ENCODE measurements at places on chromosomes 13 and 19.

DNA sequence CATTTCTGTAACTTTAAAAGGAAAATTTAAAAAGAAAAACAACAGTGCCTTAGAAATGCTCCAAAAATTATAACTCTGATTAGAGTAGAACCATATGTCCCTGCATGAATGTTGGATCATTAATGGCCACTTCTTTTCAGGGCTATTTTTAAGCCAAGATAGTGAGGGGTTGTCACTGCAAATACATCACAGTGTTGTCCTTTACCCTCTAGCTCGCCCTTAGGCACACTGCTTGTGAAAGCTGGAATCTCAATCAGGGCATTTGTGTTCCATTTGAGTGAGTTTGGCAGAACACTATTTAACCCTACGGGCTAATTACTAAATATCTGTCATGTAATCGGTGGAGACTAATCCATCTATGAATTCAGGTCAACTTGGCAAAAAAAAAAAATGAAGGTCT lies 212.2 kb downstream of the NHLRC3 start:
- no peak for DNase-seq

DNA sequence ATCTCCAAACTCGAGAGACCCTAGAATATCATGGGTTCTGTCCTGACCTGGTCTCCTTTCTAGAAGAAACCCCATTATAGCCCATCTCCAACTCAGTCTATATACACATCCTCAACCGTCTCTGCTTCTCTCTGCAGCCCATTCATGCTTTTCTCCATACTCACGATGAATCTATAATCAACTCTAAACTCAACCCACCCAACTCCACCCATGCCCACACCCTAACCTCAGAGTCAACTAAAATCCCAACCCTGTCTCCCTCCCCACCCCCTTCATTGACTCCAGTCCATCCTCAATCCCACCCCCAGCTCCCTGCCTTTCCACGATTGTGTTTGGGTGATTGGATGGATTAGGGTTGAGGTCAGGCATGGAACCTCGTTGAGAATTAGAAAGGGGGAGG lies 1.8 kb downstream of the SBK3 start:
- DNase-seq, result no peak

DNA sequence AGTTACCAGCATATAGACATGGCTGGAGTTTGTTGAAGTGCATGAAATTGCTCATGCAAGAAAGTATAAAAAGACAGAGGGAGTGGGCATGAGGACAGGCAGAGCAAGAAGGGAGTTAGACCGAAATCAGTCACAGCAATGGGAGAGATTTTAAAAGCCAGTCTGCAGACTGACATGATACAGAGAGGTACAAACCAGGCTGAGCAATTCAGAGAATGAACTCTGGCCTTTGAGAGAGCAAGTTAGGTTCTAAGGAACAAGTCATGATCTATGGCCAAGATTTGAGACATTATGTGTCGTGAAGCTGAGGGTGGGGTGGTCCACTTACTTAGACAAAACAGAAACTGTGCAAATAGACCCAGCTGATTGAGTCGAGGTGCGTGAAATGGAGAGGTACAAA lies 93.4 kb upstream of the TSC22D1 start:
- DNase-seq, result no peak

GRCh38 chr19:18496167-18496979 lies 25.5 kb downstream of the ELL start:
- peak; percentile 24 for DNase-seq

DNA sequence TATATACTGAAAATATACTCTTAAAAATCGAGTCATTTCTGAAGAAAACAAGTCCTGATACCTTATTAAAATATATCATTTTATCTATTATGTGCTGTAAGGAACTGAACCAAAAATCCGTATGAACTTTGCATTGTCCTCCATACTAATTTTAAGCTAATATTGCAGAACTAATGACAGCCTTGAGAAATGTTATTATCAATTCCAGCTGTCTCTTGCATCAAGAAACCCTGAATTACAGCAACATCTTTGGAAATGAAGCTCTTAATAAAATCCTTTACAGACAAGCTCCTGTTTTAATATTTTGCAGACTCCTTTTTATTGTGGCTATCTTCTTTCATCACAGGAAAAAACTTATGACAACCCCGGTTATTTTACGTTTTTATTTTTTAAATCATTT lies 1335.3 kb downstream of the EFNB2 start:
- no peak for DNase-seq

GRCh38 chr13:106113796-106114195 lies 421.7 kb downstream of the EFNB2 start:
- no peak for DNase-seq

- peak; percentile 82 for DNase-seq
Observed at GRCh38 chr19:51158474-51159129, 16.5 kb downstream of the SIGLEC7 start.

DNA sequence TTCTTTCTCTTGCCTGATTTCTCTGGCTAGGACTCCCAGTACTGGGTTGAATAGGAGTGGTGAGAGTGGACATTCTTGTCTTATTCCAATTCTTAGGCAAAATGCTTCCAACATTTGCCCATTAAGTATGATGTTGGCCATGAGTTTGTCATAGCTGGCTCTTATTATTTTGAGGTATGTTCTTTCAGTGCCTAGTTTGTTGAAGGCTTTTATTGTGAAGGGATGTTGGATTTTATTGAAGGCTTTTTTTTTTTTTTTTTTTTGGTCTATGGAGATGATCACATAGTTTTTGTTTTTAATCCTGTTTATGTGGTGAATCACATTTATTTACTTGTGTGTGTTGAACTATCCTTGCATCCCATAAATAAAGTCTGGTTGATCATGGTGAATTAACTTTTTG lies 19.8 kb downstream of the NHLRC3 start:
- DNase-seq, result no peak

DNA sequence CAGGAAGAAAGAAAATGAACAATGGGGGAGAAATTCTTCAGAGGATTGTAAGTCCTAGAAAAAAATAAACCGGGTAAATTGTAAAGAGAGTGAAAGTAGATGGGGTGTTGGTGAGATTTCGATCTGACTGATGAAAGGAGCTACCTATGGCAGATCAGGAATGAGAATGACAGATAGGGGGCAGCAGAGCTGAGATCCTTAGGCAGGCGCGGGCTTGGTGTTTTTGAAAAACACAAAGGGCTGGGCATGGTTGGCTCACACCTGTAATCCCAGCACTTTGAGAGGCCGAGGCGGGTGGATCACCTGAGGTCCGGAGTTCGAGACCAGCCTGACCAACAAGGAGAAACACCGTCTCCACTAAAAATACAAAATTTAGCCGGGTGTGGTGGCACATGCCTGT lies 1468.6 kb upstream of the SLC10A2 start:
- peak; percentile 28 for DNase-seq

DNA sequence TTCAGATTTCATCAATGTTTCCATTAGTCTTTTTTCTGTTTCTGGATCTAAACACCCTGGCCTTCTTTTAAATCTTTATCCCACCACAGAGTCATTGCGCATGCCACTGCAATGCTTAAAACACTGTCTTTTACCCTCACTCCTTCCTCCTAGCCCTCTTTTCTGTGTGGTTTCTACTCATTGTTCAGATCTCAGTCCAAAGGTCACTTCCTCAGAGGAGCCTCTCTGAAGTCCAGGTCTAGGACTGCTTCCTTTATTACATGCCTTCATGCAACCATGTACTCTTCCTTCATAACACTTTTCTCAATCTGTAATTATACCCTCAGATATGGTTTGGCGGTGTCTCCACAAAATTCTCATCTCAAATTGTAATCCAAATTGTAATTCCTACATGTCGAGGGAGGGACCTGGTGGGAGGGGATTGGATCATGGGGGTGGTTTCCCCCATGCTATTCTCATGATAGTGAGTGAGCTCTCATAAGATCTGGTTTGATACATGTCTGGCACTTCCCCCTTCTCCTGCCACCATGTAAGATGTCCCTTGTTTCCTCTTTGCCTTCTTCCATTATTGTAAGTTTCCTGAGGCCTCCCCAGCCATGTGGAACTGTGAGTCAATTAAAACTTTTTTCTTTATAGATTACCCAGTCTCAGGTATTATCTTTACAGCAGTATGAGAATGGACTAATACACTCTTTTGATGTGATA lies 808.9 kb downstream of the DIAPH3 start:
- peak; percentile 43 for DNase-seq

GRCh38 chr19:46082728-46083050 lies 41.8 kb downstream of the IGFL3 start:
- DNase-seq, result no peak

- no peak for DNase-seq
Observed at GRCh38 chr19:23260956-23261355, 10.8 kb upstream of the ZNF724 start.

- DNase-seq, result no peak
Observed at GRCh38 chr19:18568367-18568766, 3.3 kb upstream of the UBA52 start.

GRCh38 chr13:41488124-41488523 lies 30.8 kb downstream of the RGCC start:
- DNase-seq, result no peak

All from OCI-M1 (cell line).